Urinary bladder (tissue), 4 donors: ENCODE measurements at places on chromosomes 5 and 9. TPM values are rescaled to one million over a fixed set of nuclear protein-coding genes. Genes with fewer than 3 reads are reported as not detected.

ROPN1L gene
- 0.26 TPM for total RNA-seq

IL31RA gene
- 0.26 TPM for total RNA-seq

GARIN3 gene
- total RNA-seq = not detected

ARL10 gene
- total RNA-seq = 20.8 TPM

RAI14 gene
- 83.9 TPM for total RNA-seq

SERINC5 gene
- total RNA-seq = 48.7 TPM

PTPN3 gene
- total RNA-seq = 4.2 TPM

FAM53C gene
- total RNA-seq = 20.3 TPM

ZNF883 gene
- 2.9 TPM for total RNA-seq

DEPDC1B gene
- total RNA-seq = 8.4 TPM

CYLC2 gene
- not detected for total RNA-seq

IL4 gene
- not detected for total RNA-seq

OR1J1 gene
- not detected for total RNA-seq

NUTM2F gene
- total RNA-seq = not detected

C8G gene
- 1.0 TPM for total RNA-seq

RLN2 gene
- not detected for total RNA-seq

BNC2 gene
- total RNA-seq = 69.5 TPM

CTXN3 gene
- total RNA-seq = 1.1 TPM

NCBP1 gene
- total RNA-seq = 47.2 TPM

ZDHHC11B gene
- total RNA-seq = 1.4 TPM

HTR4 gene
- total RNA-seq = 0.26 TPM

FBXW5 gene
- total RNA-seq = 47.5 TPM

OR2S2 gene
- not detected for total RNA-seq

SPINK6 gene
- not detected for total RNA-seq

NEUROG1 gene
- not detected for total RNA-seq

SMIM23 gene
- total RNA-seq = not detected

ACTL7B gene
- not detected for total RNA-seq

FBP2 gene
- 2.2 TPM for total RNA-seq

QRFP gene
- total RNA-seq = not detected

PTGS1 gene
- 98.8 TPM for total RNA-seq

ZFP2 gene
- total RNA-seq = 5.8 TPM

F2RL1 gene
- total RNA-seq = 8.2 TPM

RETREG1 gene
- 13.4 TPM for total RNA-seq

SPATA31C1 gene
- total RNA-seq = 0.16 TPM

UBTD2 gene
- 91.8 TPM for total RNA-seq

PLPP7 gene
- 4.1 TPM for total RNA-seq

INSYN2B gene
- 0.26 TPM for total RNA-seq

IL5 gene
- not detected for total RNA-seq

TENT4A gene
- 26.8 TPM for total RNA-seq

PCDHGB4 gene
- 11.7 TPM for total RNA-seq

SPATA31D4 gene
- total RNA-seq = not detected

TRIM41 gene
- 8.8 TPM for total RNA-seq

KCNIP1 gene
- 3.0 TPM for total RNA-seq

RASGRF2 gene
- 5.0 TPM for total RNA-seq

MEGF10 gene
- total RNA-seq = 8.7 TPM

UTP15 gene
- total RNA-seq = 24.7 TPM

FIBCD1 gene
- total RNA-seq = 0.16 TPM

DDX4 gene
- total RNA-seq = 0.42 TPM

HAUS6 gene
- 25.0 TPM for total RNA-seq

C5orf63 gene
- 6.4 TPM for total RNA-seq

LCNL1 gene
- 0.11 TPM for total RNA-seq

GAS1 gene
- total RNA-seq = 52.8 TPM
